ENCODE measurements at places on chromosomes 6 and 20. TPM values are rescaled to one million over a fixed set of nuclear protein-coding genes. Genes with fewer than 3 reads are reported as not detected.

The IL20RA gene
- 1.5 TPM for total RNA-seq

DNA sequence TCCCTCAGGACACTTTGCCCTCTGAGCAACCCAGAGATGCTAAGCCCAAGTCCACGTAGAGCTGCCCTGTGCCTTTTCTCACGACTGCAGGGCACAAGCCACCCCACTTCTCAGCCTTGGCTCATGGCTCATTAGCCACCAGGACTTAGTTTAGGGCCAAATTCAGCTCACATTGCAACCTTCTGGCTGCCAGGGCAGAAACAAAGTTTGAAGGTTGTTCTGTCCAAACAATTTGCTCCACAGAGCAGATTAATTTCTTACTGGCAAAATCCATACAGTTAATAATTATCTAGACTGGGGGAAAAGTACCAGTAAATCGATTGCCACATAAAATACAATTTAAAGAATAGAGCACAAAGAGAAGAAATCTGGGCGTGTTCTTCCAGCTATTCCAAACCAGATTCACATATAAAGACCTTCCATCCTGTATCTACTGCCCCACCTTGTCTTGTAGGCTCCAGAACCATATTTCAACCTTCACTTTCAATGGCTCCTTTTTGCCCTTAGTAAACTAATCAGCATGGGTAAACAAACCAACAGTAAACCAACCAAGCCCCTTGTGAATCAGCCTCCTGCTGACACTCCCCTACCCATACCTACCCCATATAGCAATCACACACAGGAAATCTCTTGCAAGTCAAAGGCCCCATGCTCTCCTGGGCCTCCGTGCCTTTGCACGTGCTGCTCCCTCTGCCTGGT is 101.9 kb downstream of the QRSL1 start:
- no peaks in the 10 kb centered on the region for H3K36me3 ChIP-seq
- H3K4me3 ChIP-seq = no peak overlapping the region
- no peak overlapping the region for H3K27ac ChIP-seq
- DNase-seq = no peak

DNA sequence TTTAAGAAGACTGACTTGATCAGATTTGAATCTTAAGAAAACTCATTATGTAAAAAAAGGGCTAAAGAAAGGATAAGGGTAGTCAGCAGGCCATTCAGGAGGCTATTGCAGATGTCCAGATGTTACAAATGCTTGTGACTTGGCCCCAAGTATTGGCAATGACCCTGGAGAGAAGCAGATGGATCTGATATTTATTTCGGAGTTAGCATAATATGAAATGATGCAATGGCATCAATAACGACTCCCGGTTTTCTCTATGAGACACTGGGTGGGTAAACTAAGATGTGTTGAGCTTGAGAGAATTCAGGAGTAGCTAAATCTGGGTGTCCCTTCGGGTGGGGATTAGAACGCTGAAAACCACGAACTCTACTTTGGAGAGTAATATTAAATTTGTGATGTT is 149.7 kb downstream of the LAMA2 start:
- H3K4me1 ChIP-seq = no peaks in the 10 kb centered on the region
- no peaks in the 10 kb centered on the region for H3K27me3 ChIP-seq
- no peaks in the 10 kb centered on the region for H3K36me3 ChIP-seq
- no peak overlapping the region for H3K27ac ChIP-seq

GRCh38 chr6:161976553-161976952 is 702.7 kb upstream of the AGPAT4 start:
- H3K36me3 ChIP-seq = no peaks in the 10 kb centered on the region
- no peaks in the 10 kb centered on the region for H3K27me3 ChIP-seq
- H3K4me3 ChIP-seq = no peak overlapping the region
- H3K4me1 ChIP-seq = no peaks in the 10 kb centered on the region
- no peak for DNase-seq

GRCh38 chr6:150430815-150431214 is 62.0 kb downstream of the IYD start:
- H3K4me1 ChIP-seq = peaks cover 18% of the 10 kb centered on the region
- H3K4me3 ChIP-seq = no peak overlapping the region
- no peak for DNase-seq
- no peaks in the 10 kb centered on the region for H3K36me3 ChIP-seq

GRCh38 chr6:9943986-9944385 is 470.9 kb downstream of the TFAP2A start:
- H3K27me3 ChIP-seq = no peaks in the 10 kb centered on the region
- no peaks in the 10 kb centered on the region for H3K36me3 ChIP-seq
- no peak for DNase-seq
- H3K4me3 ChIP-seq = no peak overlapping the region

Measured in sigmoid colon (tissue), 7 donors.